ENCODE measurements at places on chromosomes 3 and 15. TPM values are rescaled to one million over a fixed set of nuclear protein-coding genes. Genes with fewer than 3 reads are reported as not detected.

Gene CCDC39
- not detected for total RNA-seq

Gene EIF4E3
- total RNA-seq: 9.9 TPM

Gene FBXL22
- 0.63 TPM for total RNA-seq

Gene MB21D2
- total RNA-seq: 9.1 TPM

Gene IQCH
- 1.6 TPM for total RNA-seq

Gene LMAN1L
- total RNA-seq: 0.35 TPM

Gene GRAMD2A
- total RNA-seq: 2.0 TPM

Gene SEMA7A
- 4.6 TPM for total RNA-seq

Gene GOLGA8G
- total RNA-seq: not detected

Gene FBXL2
- 25.6 TPM for total RNA-seq

Gene EPHA6
- 39.5 TPM for total RNA-seq

Gene KLHL25
- total RNA-seq: 8.0 TPM

Gene PLAAT1
- 1.7 TPM for total RNA-seq

Gene SLC22A14
- 0.20 TPM for total RNA-seq

Gene A4GNT
- not detected for total RNA-seq

Gene AMIGO3
- total RNA-seq: not detected

Gene GPX1
- 97.9 TPM for total RNA-seq

Gene SOX14
- 0.44 TPM for total RNA-seq

Gene NTRK3
- total RNA-seq: 2.1 TPM

Gene ECE2
- total RNA-seq: not detected

Gene NPAP1
- 0.51 TPM for total RNA-seq

Gene KLHL40
- total RNA-seq: not detected

Gene CLDN16
- total RNA-seq: 0.11 TPM

Gene UPK1B
- not detected for total RNA-seq

Gene C3orf70
- total RNA-seq: 3.0 TPM

Gene TUSC7
- not detected for total RNA-seq

Gene OIP5
- total RNA-seq: 5.3 TPM

Gene ADAMTSL3
- 13.2 TPM for total RNA-seq

Gene IFT57
- 52.5 TPM for total RNA-seq

Gene MCTP2
- total RNA-seq: 13.3 TPM

Gene CIB2
- total RNA-seq: 26.2 TPM

Gene VGLL3
- 11.9 TPM for total RNA-seq

Gene GATM
- total RNA-seq: 7.3 TPM

Gene GUCA1C
- total RNA-seq: not detected

Gene ZNF280D
- total RNA-seq: 25.1 TPM

Gene SLC12A8
- 11.6 TPM for total RNA-seq

Gene SEMA6D
- 52.0 TPM for total RNA-seq

Gene RHCG
- total RNA-seq: 0.16 TPM

Gene CPNE9
- not detected for total RNA-seq

Gene NAALADL2
- 27.9 TPM for total RNA-seq

Gene ISLR2
- 1.3 TPM for total RNA-seq
